ENCODE measurements at places on chromosomes 1 and 21. TPM values are rescaled to one million over a fixed set of nuclear protein-coding genes. Genes with fewer than 3 reads are reported as not detected.

- no peaks in the 10 kb centered on the region for H3K4me1 ChIP-seq
- no peak overlapping the region for H3K27ac ChIP-seq
- H3K36me3 ChIP-seq = no peaks in the 10 kb centered on the region
- H3K27me3 ChIP-seq = no peaks in the 10 kb centered on the region
- DNase-seq = no peak
Measured at GRCh38 chr1:98669355-98670296, 8.1 kb downstream of the SNX7 start.

DNA sequence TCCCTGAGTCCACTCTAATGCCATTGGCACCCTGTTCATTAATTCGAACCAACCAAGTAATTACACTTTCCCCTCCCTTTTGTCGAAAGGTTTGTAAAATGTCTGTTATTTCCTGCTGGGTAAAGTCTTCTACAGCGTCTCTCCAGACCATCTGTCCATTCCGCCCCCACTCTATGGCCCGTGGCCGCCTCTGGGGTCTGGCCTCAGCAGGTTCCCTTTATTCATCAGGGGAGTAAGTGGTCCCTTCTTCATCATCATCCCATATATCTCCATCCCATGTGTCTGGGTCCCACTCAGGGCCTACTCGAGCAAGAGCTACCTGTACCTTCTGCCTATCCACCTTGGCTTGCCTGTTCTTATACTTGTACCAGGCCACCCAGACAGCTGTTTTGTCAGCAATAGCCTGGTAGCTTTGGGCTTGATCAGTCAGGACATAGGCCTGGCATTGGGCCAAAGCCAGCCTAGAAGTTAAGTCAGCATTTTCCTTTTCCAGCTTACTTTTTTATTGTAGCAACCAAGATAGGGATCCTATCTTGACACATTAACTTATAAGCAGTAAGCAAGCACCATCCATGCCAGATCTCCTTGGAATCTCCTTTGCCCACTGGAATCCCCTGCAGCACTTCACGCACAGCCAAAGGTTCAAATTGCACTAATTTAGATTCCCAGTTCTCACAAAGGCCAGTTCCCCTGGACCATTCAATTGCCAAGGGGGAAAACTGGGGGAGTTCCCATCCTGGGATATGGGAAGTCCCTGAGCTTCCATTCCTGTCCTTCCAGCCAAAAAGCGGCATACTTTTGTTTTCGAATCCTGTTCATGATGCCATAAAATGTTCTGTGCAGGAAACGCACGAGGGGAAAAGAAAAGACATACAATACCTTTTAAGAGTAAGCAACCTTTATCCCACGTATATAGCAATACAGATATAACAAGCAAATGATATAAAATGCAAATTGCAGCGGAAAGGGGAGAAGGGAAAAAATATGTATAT is 6.6 kb upstream of the STUM start:
- H3K27ac ChIP-seq = no peak overlapping the region
- H3K27me3 ChIP-seq = no peaks in the 10 kb centered on the region
- no peaks in the 10 kb centered on the region for H3K36me3 ChIP-seq

DNA sequence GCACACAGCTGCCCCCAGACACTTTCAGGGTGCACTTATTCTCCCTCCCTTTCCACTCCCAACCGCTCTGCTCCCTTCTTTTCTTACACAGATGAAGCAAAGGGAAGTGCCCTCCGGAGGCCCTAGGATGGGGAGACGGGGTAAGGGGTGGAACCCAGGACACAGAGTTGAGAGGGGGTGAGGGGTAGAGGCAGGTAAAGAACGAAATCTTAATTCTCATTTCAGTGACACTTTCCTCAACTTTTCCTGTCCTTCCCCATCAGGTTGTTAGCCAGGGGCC is 12.8 kb downstream of the PLEKHO1 start:
- no peaks in the 10 kb centered on the region for H3K36me3 ChIP-seq
- no peaks in the 10 kb centered on the region for H3K27me3 ChIP-seq
- H3K4me3 ChIP-seq = peak overlapping the region; percentile 56
- peaks cover 81% of the 10 kb centered on the region for H3K4me1 ChIP-seq

DNA sequence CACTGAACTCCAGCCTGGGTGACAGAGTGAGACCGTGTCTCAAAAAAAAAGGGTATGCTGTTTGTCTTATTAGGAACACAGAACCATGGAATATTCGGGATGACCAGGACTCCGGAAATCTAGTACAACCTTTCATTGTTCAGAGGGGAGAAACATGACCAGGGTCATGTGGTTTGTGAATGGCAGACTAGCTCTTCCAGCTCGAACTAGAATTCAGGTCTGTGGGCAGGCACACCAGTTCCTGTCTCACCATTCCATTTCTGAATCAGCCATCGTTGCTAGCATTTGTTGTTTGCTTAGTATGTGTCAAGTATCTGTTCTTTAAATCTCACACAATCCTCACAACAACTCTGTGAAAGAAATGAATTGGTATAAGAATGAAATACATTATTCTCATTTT is 50.9 kb downstream of the MDM4 start:
- no peak for DNase-seq
- H3K36me3 ChIP-seq = peaks cover 18% of the 10 kb centered on the region
- no peak overlapping the region for H3K27ac ChIP-seq
- peaks cover 24% of the 10 kb centered on the region for H3K4me1 ChIP-seq

DNA sequence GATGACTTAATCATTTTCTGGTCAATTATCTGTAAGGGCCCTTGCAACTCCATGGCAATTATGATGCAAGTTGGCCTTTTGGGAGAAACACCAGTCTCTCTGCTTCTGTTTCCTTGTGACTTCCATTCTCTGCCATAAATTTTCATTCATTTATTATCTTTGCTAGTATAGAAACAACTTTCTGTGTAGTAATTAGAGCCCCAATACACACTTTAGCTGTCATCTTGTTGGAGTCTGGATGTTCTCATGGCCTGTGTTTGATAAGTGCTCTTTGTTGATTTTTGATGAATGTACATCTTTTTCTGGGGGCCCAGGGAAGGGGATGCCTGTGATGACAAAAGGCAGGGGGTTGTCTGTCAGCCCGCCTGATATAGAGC is 22.4 kb downstream of the PROX1 start:
- no peaks in the 10 kb centered on the region for H3K36me3 ChIP-seq
- H3K4me3 ChIP-seq = no peak overlapping the region
- H3K4me1 ChIP-seq = no peaks in the 10 kb centered on the region
- no peak for DNase-seq
- H3K27me3 ChIP-seq = peaks cover 2% of the 10 kb centered on the region
- no peak overlapping the region for H3K27ac ChIP-seq

SCNM1 gene
- total RNA-seq = 51.0 TPM

DNA sequence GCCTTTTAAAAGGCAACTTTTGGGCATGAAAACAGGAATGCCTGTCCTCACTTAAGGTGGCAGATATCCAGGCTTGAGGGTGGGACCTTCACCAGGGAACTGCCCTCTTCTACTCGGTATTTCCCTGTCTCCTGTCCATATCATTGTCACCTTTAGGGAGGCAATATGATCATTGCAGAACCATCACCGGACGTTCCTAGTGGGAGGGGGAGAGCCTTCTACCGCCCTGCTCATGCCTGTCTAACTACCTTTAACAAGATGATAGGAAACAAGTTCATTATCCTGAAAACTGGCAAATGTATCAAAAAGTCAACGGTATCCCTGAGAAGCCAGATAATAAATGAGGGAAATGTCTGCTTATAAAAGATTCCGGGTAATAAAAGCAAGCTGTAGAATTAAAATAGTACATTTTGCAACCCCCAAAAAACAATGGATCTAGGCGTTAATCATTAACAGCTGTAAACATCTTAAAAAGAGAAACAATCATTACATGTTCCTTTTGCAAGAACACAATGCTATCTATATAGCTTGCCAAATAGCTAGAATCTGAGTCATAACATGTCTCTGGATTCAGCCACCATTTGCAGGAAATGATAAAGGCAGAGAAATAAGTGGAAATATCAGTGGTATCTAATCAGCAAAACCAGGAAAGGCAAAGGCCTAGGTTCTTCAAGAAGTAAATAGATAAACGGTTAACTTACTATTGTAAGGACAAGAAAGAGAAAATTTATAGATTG is 852.9 kb upstream of the ADGRL4 start:
- H3K27ac ChIP-seq = no peak overlapping the region
- DNase-seq = no peak
- H3K4me3 ChIP-seq = no peak overlapping the region
- no peaks in the 10 kb centered on the region for H3K4me1 ChIP-seq
- H3K27me3 ChIP-seq = no peaks in the 10 kb centered on the region

RHD gene
- total RNA-seq = not detected

DNA sequence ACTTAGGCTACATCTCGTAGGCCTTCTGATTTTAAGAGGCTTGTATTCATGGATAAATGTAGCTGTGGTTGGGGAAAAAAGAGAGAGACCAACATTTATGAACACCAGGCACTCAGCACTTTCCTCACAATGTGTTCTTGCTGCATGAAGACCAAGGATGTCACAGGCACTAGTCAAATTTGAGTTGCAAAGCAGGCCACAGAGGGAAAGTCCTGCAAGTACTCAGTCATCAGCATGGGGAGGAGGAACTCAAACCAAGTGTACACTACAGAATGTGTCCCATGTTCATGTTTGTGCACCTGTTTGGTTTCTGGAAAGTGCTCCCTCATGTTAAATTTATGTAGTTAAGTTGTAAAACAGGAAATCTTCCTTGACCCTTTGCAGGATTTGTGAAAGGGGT is 8.7 kb upstream of the MAP3K7CL start:
- peak; percentile 66 for DNase-seq
- no peaks in the 10 kb centered on the region for H3K27me3 ChIP-seq
- no peaks in the 10 kb centered on the region for H3K36me3 ChIP-seq
